GM12865 (cell line): ENCODE measurements at places on chromosomes 3 and 15.

GRCh38 chr3:9875448-9875847 lies 4.6 kb downstream of the CIDEC start:
- DNase-seq: no peak

DNA sequence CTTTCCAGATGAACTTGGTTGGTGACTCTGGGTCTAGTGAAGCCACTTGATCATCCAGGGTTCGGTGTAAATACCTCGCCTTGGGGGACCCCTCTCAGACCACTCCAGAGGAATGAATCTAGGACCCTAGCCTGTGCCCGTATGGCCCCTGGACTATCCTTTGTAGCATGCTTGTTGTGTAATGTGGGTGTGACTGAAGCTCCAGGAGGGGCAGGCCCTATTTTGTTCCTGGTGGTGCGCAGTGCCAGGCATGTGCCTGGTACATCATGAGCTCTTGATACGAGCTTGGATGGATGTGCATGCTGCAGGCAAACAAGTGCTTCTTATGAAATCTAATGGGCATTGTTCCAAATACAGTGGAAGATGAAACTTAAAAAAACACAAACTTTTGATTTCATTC lies 82.8 kb downstream of the EBLN2 start:
- DNase-seq: no peak

- no peak for DNase-seq
Observed at GRCh38 chr15:36218991-36219390, 360.4 kb upstream of the CDIN1 start.

GRCh38 chr3:5092018-5092417 lies 30.1 kb upstream of the ARL8B start:
- DNase-seq: no peak

DNA sequence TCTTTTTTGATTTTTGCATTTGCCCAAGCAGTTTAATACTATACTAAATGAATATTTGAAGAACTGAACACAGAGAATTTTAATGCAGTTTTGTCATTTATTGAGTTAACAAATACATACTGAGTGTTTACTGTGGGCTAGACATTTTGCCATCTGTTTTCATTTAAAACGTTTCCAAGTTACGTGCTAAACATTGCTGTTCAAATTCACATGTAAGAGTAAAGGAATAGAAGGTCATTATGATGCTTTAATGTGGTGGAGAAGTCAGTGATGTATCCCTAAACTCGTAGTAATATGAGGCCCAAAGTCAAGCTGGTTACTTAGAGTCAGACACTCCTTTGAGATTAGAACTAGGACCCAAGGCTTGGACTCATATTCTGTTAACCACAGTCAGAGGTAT lies 49.4 kb downstream of the CRYBG3 start:
- DNase-seq: no peak

GRCh38 chr15:73982222-73982962 lies 9.7 kb downstream of the STOML1 start:
- DNase-seq: peak; percentile 48

GRCh38 chr15:57861815-57862586 lies 155.5 kb downstream of the POLR2M start:
- DNase-seq: no peak

DNA sequence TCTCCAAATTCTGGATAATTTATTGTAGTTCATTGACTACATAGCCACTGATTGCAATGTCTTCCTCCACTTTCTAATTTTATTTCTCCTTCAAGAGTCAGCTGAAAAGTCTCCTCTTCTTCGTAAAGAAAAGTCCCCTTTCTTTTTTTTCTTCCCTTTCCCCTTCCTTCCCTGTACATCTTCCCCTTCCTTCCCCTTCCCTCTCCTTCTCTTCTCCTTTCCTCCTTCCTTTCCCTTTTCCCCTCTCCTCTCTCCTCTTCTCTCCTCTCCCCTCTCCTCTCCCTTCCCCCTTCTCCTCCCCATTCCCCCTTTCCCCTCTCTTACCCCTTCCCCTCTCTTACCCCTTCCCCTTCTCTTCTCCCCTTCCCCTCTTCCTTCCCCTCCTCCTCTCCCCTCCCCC lies 8.8 kb upstream of the MGA start:
- DNase-seq: no peak

DNA sequence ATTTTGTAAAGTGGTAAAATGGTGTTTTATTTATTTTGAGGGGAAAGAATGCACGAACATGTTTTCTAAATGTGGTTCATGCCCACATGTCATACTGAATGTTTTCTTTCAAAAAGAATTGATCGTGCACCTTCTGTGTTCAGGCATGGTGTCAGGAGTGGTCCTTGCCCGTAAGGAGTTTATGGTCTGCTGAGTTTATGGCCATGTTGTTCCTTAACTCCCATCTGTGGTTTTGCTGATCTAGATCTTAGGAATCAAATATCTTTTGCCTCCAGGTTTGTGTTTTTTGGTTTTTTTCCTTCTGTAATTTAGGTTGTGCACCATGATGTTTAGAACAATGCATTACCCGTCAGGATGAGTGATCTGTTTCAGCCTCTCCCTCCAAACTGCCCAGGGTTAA lies 304.4 kb upstream of the NR2E3 start:
- DNase-seq: no peak

DNA sequence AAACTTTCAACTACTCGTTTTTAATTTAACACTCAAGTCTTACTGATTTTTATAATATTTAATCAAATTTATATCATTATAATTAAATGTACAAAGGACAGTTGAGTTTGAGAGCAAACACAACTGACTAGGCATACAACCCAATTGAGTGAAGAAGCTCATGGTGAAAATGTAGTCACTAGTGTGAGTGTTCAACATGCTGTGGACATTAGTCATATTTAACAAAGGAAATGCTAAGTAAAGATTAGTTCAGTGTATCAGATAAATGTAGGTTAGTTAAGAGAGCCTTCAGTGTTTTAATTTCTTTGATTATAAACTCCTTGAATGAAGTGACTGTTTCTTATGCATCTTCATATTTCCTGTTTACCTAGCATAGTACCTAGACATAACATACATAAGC lies 444.2 kb upstream of the GOLIM4 start:
- no peak for DNase-seq

- DNase-seq: no peak
Observed at GRCh38 chr3:17119201-17120072, 234.7 kb downstream of the PLCL2 start.

- DNase-seq: no peak
Observed at GRCh38 chr3:45249391-45249790, 23.3 kb upstream of the TMEM158 start.

- no peak for DNase-seq
Observed at GRCh38 chr3:45084820-45085816, 59.0 kb downstream of the CLEC3B start.

GRCh38 chr3:157104928-157105652 lies 54.9 kb downstream of the CCNL1 start:
- peak; percentile 68 for DNase-seq

DNA sequence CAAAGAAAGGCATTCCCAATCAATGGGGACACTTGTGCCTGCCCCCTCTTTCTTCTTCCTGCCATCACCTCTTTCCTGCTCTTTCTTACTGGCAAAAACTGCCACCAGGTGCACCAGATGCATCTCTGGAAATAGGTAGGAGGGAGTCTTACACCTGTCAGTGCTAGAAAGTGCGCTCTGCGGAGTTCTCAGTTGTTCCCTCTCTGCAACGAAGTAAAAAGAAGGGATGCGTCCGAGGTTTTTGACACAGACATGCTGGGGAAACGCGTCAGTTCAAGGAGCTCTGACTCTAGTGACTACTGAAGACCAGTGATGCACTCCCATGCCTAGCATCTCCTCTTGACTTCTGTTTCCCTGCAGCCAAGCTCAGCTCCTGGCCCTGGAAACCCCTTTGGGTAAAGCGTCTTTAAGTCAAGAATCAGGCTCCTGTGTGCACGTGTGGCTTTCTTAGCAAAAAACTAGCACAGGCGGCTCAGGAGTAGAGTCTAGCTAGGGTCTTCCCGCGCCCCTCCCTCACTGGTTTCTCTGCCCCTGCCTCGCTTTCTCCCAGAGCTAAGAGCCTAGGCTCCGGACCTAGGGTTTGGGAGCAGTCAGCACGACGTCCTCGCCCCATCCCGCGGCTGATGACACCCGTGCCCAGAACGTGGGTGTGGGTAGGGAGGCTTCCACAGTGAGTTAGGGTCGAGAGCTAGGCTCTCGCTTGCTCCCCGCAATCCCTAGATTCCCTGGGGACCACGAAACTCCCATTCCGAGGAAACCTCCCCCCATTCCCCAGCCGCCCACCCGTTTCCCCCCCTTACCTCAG lies 564 bp upstream of the GRM7 start:
- no peak for DNase-seq

- DNase-seq: no peak
Observed at GRCh38 chr15:70766597-70766996, 3.2 kb upstream of the UACA start.

DNA sequence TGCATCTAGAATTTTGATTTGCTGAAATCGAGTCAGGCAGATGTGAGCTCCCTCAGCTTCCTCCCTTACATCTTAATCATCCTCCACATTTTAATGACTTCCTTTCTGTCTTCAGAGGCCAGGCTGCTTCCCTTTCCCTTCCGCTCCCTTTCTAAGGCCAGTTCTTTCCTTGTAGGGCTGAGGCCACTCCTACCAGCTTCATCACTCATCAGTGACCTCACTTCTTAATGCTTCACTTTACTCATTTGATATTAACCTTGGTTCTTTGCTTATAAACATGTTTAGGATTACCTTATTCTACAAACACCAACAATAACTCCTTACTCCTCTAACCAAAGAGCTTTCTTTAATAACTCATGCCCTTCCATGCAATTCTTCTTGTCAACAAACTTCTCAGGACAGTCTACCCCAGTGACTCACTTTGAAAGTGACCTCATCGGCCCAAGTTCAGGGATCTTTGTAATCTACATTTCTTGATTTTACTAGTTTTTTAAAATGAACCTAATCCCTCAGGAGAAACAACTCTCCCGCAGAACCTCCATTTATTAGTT lies 23.9 kb downstream of the ILDR1 start:
- DNase-seq: peak; percentile 66

GRCh38 chr3:32630266-32630665 lies 54.7 kb upstream of the CNOT10 start:
- DNase-seq: no peak
